Renal cortical epithelial cell (primary cell): ENCODE measurements at places on chromosomes 16 and 17. TPM values are rescaled to one million over a fixed set of nuclear protein-coding genes. Genes with fewer than 3 reads are reported as not detected.

BRIP1 gene
- 1.5 and 11.3 TPM in 2 replicates for total RNA-seq

ATP6V0C gene
- 10.9 and 36.3 TPM in 2 replicates for total RNA-seq

STAT5B gene
- 17.2 and 27.2 TPM in 2 replicates for total RNA-seq

MYH1 gene
- total RNA-seq, result not detected in 2 replicates

DNAH9 gene
- total RNA-seq, result 0.55 TPM in 1 of 2 replicates, not detected in the other

PTX4 gene
- total RNA-seq, result not detected in 2 replicates

PRR11 gene
- total RNA-seq, result 2.4 and 10.2 TPM in 2 replicates

OMG gene
- 0.10 TPM in 1 of 2 replicates, not detected in the other for total RNA-seq

ATP1B2 gene
- total RNA-seq, result 0.30 TPM in 1 of 2 replicates, not detected in the other

KRTAP4-9 gene
- total RNA-seq, result not detected in 2 replicates

SMIM5 gene
- 0.20 and 1.6 TPM in 2 replicates for total RNA-seq

RDM1 gene
- 0.20 and 1.6 TPM in 2 replicates for total RNA-seq

CPHXL2 gene
- not detected in 2 replicates for total RNA-seq

SLC5A10 gene
- total RNA-seq, result 0.50 and 0.87 TPM in 2 replicates

CCL7 gene
- total RNA-seq, result not detected in 2 replicates

KRTAP4-4 gene
- total RNA-seq, result not detected in 2 replicates

CCDC43 gene
- 31.8 and 51.2 TPM in 2 replicates for total RNA-seq

MTSS2 gene
- 9.7 and 33.2 TPM in 2 replicates for total RNA-seq

CLEC19A gene
- total RNA-seq, result not detected in 2 replicates

HS3ST3B1 gene
- 2.8 and 7.9 TPM in 2 replicates for total RNA-seq

CIAO2B gene
- total RNA-seq, result 129 and 264 TPM in 2 replicates

LRRC37A gene
- total RNA-seq, result 0.17 and 2.7 TPM in 2 replicates

SNF8 gene
- total RNA-seq, result 83.9 and 133 TPM in 2 replicates

IL34 gene
- 0.60 and 0.69 TPM in 2 replicates for total RNA-seq

TBC1D3E gene
- total RNA-seq, result not detected in 2 replicates

PRAC1 gene
- total RNA-seq, result not detected in 2 replicates
